Islet precursor cell (in vitro differentiated cells): ENCODE measurements at places on chromosomes 4 and X.

- DNase-seq, result no peak
Observed at GRCh38 chrX:115311139-115311538, 21.6 kb downstream of the LUZP4 start.

GRCh38 chr4:109298279-109299010, 4.0 kb downstream of the COL25A1 start:
- no peak for DNase-seq

DNA sequence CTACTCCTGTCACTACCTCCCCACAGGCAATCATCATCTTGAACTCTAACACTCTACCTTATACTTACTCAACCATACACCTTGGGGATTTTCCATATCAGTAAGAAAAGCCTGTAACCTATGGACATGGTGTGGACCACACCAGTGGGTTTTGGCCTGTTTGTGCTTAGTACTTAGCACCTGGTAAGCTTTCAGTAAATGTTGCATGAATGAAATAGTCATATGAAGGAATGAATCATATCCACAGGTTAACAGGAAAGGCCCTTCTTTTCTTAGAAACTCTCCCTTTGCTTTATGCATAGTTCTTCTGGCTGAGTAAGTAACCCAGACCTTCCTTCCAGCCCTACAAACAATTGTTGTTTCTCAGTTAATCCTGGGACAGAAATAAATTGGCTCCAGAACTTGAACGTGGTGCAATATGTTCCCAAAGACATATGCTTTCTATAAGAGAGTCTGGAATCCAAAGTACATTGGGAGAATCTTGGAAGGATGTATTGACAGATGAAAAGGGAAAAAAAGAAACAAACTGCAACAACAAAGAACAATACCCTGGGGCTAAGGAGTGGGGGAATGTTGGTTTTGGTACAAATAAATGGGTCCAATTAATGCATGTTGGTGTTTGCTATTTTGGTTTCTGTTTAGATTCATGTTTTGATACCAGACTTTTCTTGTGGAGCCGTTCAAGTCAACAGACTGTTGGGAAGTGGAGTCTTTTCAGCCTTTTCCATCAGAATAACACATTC, 27.8 kb downstream of the RASL11B start:
- DNase-seq, result no peak

DNA sequence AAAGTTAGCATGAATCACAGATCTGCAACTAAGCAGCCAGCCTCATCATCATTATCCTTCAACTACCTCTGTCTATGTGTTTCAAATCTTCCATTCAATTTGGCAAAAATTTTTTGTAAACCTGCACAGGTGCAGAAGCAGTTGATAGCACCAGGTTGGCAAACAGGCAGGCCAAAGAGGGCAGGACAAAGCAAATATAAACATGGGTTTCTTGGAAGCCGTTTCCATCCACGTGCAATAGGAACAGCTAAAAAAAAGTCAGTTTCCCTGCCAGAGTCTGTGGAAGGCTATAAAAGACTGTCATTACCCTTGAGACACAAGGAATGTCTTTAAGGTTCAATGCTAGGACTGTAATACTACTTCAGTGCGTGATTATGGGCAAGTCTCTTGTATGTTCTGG, 253.2 kb downstream of the PDHA2 start:
- DNase-seq, result no peak

DNA sequence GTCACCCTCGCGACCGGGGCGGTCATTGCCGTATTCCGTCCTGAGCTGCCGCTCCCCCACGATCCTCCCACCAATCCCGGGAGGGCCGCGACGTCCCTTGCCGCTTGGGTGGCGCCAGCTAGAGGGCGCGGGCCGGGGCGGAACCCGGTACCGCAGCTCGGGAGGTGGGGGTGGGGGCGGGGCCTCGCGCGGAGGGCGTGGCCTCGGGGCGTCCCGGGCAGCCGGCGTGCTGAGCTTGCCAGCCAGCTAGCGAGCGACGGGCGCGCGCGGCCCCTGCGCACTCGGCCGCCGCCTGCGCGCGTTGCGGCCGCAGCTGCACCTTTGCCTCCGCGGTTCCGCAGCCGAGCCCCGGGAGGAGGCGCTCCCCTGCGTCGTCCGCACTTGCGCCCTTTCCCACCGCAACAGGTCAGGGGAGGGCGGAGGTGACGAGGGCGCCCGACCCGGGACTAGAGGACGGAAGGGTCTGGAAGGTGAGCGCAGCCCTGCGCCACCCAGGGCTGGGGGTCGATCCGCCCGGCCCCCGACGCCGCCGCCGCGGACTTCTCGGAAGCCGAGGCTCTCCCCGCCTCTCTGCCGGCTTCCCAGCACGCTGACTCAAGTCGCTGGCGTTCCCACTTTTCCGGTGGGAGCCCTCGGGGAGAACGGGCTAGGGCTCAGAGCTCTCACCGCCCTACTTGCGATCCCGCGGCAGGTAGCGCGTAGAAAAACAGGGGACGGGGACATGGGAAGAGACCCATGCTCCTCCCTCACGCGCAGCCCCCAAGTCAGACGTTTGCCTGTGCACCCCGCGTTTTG, at the start of gene AFF1:
AFF1 (plus strand) TSS at position 241 of the 795 bp plus-strand sequence. CDS start 13,523 bp downstream, outside the sequence.
- DNase-seq, result peak; percentile 98

GRCh38 chr4:181030961-181031360, 1212.2 kb upstream of the TENM3 start:
- no peak for DNase-seq

- no peak for DNase-seq
Observed at GRCh38 chr4:38034986-38035882, 75.0 kb downstream of the PTTG2 start.

GRCh38 chrX:131752493-131753198, 208.8 kb downstream of the OR13H1 start:
- no peak for DNase-seq

GRCh38 chr4:168218645-168219044, 99.9 kb downstream of the DDX60 start:
- no peak for DNase-seq

GRCh38 chr4:165393051-165393450, 14.2 kb downstream of the CPE start:
- DNase-seq, result no peak

DNA sequence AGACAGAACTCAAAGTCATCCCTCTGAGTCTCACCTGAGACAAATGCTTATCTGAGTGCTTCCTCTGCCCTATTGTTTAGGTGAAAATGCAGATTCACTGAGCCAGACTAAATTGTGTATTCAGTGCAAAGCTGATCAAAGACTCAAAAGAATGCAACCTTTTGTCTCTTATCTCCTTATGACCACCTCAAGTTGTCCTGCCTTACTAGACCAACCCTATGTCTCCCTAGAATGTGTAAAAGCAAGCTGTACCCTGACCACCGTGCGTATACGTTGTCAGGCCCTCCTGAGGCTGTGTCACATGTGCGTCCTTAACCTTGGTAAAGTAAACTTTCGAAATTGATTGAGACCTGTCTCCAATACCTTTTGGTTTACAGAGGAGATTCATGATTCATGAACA, 63.6 kb upstream of the SH3RF1 start:
- DNase-seq, result no peak

DNA sequence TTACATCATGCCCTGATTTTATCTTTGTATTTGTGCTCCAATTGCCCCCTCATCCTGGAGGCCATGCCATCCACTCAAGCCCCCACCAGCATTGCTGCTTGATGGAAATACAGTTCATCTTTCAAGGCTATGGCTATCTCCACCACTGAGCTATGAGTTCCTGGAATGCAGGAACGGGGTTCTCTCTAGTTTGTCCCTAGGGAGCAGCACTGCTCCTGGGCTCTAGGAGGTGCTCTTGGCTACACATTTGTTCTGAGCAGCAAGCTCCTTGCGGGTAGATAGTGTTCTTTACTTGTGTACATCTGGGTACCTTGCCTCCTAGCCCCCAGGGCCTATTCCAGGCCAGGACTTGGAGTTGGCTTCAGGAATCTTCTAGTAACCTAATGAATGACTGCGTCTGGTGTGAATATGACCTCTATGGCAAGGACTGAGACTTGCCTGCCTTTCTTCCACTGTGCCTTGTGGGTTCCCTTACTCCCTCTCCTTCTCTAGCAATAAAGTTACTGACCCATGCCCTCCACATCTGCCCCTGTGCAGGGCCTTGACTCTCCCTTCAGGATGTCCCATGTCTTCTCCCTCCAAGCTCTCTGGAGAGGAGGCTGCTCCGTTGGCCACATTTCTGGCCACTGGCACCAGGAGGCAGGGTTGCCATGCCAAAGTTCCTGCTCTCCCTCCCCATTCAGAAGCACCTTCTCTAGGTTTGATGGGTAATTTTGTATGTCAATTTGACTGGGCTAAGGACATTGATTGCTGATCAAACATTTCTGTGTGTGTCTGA, 7.6 kb downstream of the CITED1 start:
- no peak for DNase-seq

DNA sequence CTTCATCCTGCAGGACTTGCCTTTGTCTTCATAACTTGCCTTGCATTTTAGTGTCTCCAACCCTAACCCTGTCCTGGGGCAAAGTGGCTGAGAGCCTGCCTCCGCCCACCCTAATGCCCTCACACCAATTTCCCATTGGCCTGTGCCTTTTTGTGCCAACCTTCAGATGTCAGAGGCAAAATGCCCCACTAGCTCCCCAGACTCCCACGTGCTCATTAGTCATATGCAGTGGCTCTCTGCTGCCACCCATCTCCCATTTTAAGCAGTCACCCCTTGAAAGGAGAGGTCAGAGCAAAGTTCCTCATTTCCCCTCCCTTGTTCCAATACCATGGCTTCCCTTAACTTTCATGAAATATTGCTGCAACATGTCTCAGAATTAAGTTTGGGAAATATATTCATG, 74.8 kb upstream of the PASD1 start:
- DNase-seq, result peak; percentile 57

- no peak for DNase-seq
Observed at GRCh38 chr4:128228845-128229795, 58.5 kb downstream of the PGRMC2 start.

DNA sequence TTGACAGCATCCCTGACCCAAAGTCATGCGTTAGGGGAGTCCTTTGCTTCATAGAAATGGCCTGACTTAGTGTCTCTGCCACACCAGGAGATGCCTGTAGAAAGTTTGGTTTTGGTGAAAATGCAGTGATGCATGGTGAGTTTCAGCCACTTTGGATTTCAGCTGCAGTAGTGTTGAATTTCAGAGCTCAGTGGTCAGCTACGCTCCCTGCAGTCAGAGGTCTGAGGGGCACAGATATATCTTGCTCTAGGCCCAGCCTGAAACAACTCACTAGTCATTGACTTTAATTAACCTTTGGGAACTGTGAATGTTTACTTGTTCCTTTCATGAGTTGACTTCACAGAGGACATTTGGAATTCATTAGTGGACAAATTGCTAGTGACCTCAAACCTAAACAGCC, 17.5 kb downstream of the RBMX2 start:
- DNase-seq, result no peak

- peak; percentile 94 for DNase-seq
Observed at GRCh38 chr4:1011022-1011665, at the start of gene FGFRL1. Gene FGFRL1 (plus strand): TSS chr4:1011626. CDS start chr4:1012486, 860 bp downstream.

- peak; percentile 90 for DNase-seq
Observed at GRCh38 chr4:145034727-145035211, 63.2 kb downstream of the ANAPC10 start.

DNA sequence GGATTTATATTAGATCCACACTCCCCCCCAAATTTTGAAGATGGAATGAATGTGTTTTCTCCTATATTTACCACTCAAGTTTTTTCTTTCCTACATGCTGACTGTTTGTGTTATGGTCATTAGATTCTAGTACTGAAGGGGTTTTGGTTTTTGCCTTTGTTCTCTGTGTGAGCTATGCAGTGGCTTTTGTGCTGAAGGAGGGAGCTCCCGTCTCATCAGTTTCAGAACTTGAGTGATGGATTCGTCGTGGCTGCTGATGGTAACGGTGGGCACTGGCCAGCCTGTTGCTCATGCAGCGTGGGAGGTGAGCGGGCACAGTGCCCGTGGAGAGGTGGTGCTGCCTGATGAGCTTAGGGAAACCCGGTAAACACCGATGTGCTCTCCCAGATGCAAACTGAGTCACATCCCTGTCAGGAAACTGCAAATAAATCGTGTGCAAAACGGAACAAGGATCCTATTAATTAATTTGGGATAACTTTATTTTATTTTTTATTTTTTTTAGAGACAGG, 101.5 kb downstream of the SORBS2 start:
- DNase-seq, result no peak

DNA sequence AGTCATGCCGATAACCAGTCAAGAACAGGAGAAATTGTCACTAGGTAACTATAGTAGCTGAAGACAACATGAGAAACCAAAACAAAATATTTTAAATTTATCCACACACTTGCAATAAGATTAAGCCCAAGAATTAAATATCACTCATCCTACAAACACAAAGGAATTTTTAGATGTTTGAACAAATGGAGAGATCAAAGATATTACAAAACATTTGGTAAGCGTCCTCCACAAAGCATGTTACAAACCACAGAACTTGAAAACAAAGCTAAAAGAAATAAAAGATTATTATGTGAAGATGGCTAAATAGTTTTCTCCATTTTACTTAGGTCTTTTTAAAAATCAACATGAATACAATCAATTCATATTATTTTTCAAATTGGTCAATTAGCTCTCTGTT, 631.9 kb upstream of the INTU start:
- no peak for DNase-seq

- no peak for DNase-seq
Observed at GRCh38 chrX:30304866-30305265, 4.3 kb downstream of the NR0B1 start.
